NCI-H446 treated with DMSO at 0.1 percent for 48 hours (cell line): ENCODE measurements at places on chromosomes 12 and 14.

- no peak for DNase-seq
These were observed 309.9 kb downstream of the BCL11B start for GRCh38 chr14:98962118-98962517.

- no peak for DNase-seq
These were observed 14.3 kb downstream of the MCRS1 start for GRCh38 chr12:49553512-49554088.

DNA sequence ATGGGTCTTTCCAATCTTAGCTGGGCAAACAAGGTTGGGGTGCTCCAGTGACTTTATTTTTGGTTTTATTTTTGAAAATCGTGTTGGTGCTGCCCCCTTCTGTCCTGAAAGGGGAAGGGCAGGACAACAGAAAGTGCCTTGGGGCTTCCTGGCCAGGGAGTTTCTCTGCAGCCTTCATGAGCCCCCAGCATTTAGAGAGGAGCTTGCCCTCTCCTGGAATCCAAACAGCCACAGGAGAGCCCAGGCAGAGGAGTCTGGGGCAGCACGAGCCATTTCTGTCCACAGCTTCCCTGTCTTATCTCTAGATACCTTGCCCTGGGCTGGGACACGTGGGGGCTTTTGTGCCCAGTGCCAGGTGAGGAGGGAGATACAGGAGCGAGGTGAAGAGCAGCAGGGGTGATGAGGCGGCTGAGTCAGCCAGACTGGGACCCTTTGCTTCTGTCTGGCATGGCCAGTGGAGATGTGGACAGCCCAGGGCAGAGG lies 4.4 kb upstream of the C1RL start:
- no peak for DNase-seq

DNA sequence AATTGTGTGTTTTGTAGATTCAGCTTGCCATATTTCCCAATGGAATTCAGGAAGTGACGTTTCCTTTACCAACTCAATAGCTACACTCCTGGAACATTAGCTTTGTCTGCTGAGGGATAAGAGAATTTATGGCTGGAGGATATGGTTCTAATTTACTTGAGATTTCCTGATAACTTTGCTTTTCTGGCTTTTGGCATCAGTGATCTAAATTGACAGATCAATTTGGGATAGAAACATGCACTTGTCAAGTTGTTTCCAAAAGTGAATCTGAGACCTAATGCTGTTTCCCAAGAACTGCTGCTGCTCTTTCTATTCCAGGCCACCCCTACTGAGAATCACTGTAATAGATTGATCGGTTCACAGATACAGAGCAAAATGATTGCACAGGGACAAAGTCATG lies 43.2 kb downstream of the MGAT4C start:
- DNase-seq: no peak

GRCh38 chr14:95679998-95680735 lies 6.1 kb upstream of the TCL1B start:
- no peak for DNase-seq

- DNase-seq: no peak
These were observed 106.1 kb upstream of the ANO4 start for GRCh38 chr12:100688451-100688864.

DNA sequence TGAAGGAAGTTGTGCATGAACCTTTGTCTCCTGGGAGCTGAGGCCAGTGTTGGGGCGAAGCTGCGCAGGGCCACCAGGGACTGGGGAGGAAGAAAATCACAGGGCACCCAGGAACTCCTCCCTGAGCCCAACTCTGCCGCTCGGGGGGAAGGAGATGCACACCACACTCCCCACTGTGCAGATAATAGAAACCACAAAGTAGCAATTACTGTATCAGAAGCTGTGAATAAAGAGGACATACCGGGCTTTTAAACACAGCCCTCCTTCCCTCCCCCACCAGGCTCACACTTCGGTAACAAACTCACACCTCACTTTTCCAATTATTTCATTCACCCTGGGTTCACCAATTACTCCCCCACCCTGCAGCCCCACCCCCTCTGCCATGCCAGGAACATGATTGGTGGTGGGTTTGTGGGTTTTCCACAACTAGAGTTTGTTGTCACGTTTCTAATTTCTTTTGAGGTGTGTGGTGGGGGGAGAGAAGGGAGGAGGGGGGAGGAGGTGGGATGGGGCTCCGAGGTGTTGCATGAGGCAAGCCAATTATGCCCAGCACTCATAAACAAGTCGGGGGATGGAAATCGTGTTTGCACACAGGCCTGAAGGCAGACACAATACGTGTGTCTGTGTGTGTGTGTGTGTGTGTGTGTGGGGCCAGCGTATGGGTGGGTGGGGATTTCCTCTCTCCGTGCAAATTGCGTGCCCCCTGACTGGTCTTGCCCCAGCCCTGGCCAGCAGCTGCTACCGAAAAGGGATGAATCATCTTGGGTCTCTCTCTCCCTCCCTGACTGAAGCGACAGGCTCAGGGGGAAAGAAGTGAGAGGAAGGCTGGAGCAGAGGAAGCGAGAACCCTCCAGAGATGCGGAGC lies 103.3 kb downstream of the RBM19 start:
- DNase-seq: no peak
